ENCODE measurements at places on chromosomes 2 and 18. TPM values are rescaled to one million over a fixed set of nuclear protein-coding genes. Genes with fewer than 3 reads are reported as not detected.

GRCh38 chr18:12721495-12722275 lies 18.8 kb downstream of the PSMG2 start:
- DNase-seq = no peak

DNA sequence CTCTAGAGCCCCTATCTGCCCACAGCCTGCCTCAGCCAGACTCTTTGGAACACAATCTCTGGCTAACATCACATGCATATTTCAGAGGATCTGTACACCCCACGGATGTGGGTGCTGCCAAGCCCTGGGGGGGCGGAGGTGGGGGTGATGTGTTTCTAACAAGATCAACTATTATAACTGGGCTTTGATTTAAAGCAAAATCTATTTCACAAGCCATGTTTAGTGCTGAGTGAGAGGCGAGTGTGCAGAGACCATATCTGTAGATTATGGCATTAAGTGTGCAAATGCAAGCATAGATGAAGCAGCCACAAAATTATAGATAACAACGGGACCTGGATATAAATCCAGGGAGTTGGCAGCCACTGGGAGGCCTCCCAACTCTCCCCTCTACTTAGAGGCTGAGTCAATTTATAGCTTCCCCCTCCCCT lies 135.8 kb upstream of the SMAD2 start:
- no peak for DNase-seq

The RGPD8 gene
- total RNA-seq = 15.8 TPM

GRCh38 chr2:74515271-74515980 lies 1.2 kb downstream of the TLX2 start:
- no peak for DNase-seq

GRCh38 chr2:230614913-230615332 lies 97.7 kb upstream of the CAB39 start:
- DNase-seq = peak; percentile 26

GRCh38 chr2:216777637-216778273 lies 82.1 kb downstream of the TNP1 start:
- DNase-seq = peak; percentile 36

The NTSR2 gene
- not detected for total RNA-seq
